NCI-H2081 treated with DMSO at 0.1 percent for 48 hours (cell line): ENCODE measurements at places on chromosomes 2 and 18.

DNA sequence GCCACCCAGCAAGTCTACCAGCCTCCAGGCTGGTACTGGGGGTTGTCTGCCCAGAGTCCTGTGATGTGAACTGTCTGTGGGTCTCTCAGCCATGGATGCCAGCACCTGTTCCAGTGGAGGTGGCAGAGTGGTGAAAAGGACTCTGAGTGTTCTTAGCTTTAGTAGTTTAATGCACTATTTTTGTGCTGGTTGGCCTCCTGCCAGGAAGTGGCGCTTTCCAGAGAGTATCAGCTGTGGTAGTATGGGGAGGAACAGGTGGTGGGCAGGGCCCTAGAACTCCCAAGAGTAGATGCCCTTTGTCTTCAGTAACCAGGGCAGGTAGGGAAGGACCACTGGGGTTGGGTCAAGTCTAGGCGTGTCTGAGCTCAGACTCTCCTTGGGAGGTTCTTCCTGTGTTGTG, 356.7 kb downstream of the STK39 start:
- DNase-seq, result no peak

DNA sequence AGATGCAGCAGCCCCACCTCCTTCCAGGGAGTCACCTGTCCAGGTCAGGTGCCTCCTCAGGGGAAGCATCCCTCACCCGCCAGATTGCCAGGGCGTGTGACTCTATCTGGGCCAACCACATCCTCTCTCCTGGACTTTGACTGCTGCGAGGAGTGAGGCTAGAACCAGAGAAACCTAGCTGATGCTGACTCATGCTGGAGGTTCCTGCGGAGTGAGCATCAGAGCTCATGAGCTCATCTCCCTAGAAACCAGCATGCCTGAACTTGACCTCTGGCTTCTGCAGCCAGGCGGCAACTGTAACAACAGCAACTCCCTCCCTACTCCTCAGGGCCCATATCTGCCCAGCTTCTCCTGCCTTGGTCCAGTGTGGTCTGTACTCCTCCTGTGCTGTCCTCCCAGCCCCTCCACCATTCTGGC, 28.3 kb upstream of the NT5DC4 start:
- no peak for DNase-seq

- DNase-seq, result no peak
These were observed 6.8 kb upstream of the EFHD1 start for GRCh38 chr2:232626584-232626983.

- no peak for DNase-seq
These were observed 26.9 kb downstream of the ACADL start for GRCh38 chr2:210198326-210198725.

DNA sequence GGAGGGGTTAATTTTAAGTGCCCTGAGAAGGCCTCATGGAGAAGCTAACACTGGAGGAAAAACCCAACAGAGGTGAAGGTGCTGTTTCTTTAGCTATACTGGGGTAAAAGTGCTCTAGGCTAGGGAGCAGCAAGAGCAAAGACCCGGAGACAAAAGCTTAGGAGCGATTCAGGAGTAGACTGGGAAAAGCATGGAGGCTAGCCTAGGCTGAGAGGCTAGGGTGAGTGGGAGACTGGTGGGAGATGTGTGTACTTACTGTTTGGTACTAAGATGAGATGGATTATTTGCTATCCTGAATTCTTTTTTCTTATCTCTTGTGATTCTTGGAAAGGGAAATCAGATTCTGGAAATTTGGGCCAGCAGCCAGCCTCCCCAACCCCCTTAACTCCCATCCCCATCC, 2.0 kb downstream of the GIGYF2 start:
- no peak for DNase-seq

DNA sequence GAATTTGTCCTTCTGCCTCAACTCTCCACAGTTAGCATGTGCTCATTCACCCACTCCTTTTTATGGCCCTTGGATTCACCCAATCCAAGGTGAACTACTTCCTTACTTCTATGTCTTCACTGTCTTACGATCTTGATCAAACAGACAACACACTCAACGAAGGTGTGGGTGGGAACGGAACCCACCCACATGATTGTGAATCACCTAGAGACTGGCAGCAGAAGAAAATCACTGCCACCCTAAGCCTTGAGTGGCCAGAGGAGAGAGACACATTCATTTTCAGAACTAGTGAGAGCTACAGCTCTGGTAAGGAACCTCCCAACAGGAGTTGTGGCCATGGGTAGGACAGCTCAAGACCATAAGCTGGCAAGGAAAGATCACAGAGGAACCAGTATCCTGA, 194.3 kb downstream of the PLCL1 start:
- DNase-seq, result no peak

DNA sequence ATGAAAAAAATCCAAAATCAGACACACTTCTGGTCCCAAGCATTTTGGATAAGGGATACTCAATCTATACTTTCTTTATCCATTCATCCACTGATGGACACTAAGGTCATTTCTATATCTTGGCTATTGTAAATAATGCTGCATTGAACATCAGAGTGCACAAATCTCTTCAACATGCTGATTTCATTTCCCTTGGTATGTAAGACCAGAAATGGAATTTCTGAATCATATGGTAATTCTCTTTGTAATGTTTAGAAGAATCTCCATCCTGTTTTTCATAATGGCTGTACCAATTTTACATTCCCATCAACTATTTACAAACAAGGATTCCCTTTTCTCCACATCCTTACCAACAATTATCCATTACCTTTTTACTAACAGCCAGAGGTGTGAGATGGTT, 33.7 kb upstream of the MCM6 start:
- no peak for DNase-seq

DNA sequence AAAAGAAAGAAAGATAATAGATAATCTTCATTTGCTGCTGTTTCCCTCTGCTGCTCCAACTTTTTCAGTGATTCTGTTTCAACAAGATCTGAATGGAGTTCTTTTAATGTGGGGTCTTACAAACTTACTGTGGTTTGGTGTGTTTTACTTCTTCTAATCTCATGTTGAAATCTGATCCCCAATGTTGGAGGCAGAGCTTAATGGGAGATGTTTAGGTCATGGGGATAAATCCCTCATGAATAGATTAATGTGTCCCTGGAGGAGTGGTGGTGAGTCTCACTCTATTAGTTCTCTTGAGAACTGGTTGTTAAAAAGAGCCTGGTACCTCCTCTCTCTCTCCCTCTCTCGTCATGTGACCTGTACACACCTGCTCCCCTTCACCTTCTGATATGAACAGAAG, 442.4 kb downstream of the EPHA4 start:
- DNase-seq, result no peak

- DNase-seq, result no peak
These were observed 78.2 kb downstream of the PTGR3 start for GRCh38 chr18:75130591-75131328.

- DNase-seq, result no peak
These were observed 102.9 kb upstream of the HAAO start for GRCh38 chr2:42895134-42895790.

DNA sequence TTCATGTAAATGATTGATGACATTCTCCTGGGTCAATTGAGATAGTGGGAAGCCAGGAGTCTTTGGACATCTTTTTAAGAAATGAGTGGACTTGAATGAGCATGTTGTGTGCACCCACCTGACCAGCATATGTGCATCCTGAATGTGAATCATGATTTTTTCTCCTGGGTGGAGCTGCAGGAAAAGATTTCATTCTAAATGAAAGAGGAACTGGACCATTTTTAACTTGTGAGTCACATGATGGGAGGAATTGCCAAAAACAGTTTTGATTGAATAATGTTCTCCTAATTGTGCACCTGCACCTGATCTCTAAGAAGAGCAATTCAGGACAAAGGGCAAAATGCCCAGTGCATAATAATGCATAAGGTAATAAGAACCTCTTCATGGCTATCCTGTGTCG, 32.3 kb downstream of the COPS8 start:
- no peak for DNase-seq

DNA sequence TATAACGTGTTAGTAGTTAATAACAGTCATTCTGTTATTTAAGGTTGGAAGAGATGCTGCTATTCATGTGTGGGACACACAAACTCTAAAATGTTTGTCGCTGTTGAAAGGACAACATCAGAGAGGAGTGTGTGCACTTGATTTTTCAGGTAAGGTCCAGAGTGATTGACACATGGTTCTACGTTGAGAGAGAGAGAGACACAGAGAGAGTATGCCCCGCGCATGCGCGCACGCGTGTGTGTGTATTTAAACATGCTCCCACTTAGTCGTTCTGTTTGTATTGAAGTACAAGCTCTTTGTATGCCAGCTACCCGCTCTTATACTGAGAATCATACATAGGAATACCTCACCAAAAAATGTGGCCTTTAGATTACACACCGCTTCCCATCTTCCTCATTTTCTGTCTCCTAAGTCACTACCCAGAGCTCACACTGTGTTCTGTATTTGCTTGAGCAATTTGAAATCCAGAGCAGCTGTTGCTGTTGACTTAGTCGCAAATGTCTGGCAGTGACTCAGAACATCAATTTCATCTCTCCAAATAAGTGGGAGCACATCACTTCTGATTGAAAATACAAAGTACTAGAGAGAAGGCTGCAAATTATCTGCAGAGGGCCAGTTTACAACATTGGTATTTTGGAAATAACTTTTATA, 148.1 kb downstream of the EML6 start:
- peak; percentile 85 for DNase-seq

GRCh38 chr18:39134255-39134654, 1568.7 kb upstream of the CELF4 start:
- no peak for DNase-seq

DNA sequence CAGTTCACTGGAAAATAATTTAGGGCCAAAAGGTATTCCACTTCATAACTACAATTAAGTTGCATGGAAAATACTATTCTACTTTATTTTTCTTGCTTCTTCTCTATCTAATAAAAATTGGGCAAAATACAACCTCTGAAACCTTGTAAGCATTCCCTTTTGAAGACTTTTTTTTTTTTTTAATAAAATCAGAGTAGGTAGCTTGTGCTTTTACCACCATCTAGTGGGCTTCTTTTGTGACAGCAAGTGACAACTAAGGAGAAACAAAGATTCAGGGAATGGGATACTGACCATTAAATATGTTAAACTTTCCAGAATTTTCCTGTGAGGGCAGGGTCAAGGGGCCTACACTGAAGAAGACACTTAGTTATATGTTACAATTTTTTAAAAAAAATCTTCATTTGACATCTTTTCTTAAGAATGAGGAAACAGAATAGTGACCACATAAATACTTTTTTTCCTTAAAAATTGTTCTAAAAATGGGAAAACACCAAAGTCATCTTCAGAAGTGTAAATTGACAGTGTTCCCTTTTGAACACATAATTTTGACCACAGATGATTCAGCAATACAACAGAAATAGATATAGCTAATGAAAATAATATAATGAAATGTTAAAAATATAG, 1183.2 kb upstream of the ACVR2A start:
- DNase-seq, result peak; percentile 45

- no peak for DNase-seq
These were observed 124.6 kb downstream of the SOCS6 start for GRCh38 chr18:70413455-70413854.

DNA sequence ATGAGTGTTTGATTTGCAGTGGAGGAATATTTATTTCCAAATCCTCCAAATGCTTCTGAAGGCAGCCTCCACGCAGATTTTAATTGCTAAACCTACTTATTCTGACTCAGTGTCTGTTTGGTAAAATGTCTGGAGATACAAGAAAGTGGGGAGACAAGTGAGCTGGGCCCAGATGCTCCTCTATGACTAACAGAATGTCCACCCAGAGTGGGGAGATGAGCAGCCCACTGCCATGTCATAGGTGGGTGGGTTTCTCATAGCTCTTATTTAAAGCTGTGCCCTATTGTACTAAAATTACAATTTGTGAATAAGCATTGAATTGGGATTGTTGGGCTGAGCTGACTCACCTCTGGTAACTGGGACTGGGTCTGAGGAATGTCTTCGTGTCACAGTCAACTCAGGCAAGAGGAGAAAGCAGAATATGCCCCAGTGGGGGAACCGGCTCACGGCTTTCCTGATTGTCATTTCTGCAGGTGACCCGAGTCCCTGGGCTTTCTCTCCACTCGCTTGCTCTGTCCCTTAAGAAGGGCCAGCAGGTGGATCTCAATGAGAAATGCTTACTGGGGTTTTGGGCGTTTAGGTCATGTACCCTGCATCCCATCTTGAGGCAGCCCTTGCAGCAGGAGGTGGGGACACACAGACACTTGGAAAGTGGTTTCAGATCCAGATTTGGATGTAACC, 116.3 kb upstream of the SPRED2 start:
- DNase-seq, result no peak

DNA sequence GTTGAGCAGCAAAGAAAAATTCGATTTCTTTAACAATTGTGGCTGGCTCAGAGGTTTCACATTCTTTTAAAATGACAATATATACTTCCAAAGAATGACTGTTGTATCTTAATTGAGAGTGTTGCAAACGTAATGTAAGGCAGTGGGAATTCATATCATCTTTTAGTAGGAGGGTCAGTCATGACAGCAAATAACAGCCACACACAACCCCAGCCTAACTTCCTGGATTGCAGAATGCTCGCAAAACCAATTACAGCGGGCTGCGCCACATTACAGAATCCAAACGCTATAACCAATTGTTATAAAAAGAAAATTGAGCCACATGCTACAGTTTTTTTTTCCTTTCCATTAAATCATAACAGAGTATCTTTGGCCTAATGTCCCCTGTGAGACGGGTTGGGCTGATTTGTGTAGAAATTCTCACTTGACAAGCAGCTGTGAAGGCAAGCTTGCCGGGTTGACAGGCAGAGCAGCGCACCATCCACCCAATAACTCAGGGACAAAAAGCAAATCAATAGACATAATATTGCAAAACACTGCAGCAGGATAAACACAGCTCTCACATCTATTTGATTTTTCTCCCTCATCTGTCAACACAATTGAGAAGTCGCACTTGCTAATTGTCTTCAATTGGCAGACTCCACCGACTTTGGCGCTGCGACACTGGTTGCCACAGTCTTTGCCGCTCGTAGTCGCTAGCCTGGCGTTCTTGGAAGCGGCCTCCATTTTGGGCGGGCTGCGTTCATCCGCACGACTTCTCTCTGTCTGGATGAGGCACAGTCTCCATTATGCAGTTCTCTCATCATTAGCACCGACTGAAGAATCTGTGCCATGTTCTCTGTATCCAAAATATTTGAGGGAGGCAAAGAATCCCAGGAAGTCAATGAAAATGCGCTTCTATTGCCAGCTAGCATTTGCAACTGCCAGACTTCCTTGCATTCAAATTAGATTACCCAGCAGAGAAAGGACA, 95.0 kb upstream of the CCDC68 start:
- DNase-seq, result no peak

- no peak for DNase-seq
These were observed 714 bp downstream of the RPIA start for GRCh38 chr2:88692187-88692586.

DNA sequence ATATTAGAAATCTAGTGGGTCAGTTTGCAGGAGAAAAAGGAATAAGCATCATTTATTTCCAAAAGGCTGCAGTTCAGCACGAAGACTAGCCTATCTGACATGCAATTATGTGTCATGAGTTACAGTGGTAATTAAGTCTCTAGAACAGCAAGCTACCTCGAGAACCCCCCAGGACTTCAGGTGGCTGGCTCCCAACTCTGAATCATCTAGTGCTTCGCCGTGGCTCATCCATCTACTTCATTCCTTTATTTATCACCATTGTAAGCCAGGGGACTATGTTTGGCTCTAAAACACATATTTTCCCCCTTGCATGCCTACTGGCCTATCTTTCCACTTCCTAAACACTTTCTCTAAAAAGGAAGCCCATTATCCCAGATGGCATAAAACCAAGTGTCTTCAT, 121.6 kb downstream of the TXNL1 start:
- no peak for DNase-seq
